OCI-M1 (cell line): ENCODE measurements at places on chromosomes 12 and 14.

- no peak for DNase-seq
Observed at GRCh38 chr14:101845896-101846295, 84.4 kb downstream of the PPP2R5C start.

- no peak for DNase-seq
Observed at GRCh38 chr14:54792288-54792687, 110.3 kb downstream of the GCH1 start.

DNA sequence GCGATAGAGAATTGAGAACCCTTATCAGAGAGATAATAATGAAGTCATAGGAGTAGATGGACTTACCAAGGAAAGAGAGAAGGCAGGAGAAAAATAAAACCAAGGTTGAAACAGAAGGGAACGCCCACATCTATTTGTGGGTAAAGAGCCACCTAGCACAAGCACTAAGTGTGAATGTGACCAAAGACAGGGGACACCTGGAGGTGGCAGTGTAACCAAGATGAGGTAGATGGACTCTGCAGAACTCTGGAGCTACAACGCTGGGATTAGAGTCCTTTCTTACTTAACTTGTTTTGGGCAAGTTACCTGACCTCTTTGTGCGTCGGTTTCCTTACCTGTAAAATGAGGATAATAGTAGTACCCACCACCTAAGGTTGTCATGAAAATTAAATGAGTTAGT, 101.9 kb downstream of the SLC5A8 start:
- DNase-seq, result no peak

- DNase-seq, result no peak
Observed at GRCh38 chr14:92362781-92363235, 39.8 kb downstream of the SLC24A4 start.

DNA sequence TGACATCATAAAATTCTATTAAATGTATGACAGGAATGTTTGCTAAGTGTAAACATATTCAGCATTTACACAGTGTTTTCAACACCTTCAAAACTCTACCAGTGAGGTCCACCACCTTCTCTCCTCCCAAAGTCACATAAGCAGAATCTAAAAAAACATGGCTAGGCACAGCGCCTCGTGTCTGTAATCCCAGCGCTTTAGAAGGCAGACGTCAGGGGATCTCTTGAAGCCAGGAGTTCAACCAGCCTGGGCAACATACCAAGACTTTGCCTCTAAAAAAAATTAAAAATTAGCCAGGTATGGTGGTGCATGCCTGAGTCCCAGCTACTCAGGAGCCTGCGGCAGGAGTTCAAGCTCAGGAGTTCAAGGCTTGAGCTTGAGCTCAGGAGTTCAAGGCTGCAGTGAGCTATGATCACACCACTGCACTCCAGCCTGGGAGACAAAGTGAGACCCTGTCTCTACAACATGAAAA, 30.0 kb downstream of the NUMB start:
- no peak for DNase-seq

DNA sequence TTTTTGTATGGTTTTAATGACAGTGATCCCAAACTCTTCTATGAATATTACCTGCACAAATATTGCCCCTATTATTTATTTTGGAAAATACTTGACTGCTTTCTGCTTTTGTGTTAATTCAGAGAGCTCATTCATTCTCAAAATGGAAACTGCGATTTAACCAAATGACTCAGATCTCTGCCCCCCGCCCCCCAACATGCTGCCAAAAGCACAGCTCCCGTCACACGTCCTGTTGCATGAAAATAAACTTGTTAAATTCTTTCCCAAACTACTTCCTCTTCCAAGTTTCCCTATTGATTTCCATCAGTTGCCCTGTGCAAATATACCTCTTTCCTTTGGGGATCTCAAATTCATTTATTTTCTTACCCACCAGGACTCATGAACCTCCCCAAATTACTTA, 18.0 kb upstream of the NRDE2 start:
- DNase-seq, result no peak

DNA sequence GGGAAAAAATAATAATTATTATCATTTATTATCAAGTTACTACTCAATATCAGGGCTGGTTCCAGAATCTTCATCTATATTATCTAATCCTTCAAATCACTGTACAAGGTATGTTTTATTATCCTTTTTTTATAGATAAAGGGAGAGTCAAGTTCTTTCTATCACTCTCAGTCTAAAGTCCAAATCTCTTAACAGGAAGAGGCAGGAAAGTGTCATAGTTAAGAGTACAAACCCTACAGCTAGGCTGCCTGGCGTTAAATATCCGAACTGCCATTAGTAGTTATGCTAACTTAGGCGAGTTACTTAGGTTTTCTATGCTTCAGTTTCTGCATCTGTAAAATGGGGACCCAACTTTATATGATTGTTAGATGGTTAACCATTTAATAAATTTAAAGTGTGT, 99.4 kb upstream of the CCDC91 start:
- no peak for DNase-seq

GRCh38 chr14:96509457-96510090, 7.4 kb downstream of the PAPOLA start:
- DNase-seq, result no peak

DNA sequence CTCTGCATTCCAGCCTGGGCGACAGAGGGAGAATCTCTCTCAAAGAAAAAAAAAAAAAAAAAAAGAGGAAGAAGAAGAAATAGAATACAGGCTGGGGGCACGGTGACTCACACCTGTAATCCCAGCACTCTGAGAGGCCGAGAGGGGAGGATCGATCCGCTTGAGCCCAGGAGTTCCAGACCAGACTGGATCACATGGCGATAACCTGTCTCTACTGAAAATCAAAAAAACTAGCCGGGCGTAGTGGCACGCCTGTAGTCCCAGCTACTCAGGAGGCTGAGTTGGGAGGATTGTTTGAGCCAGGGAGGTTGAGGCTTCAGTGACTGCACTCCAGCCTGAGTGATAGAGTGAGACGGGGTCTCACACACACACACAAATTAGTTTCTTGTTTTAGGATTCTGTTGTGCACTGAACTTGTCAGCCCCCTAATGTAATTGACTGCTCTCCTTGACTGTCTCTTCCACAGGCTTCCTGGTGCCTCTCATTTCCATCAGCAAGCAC, 963 bp upstream of the TINF2 start:
- DNase-seq, result peak; percentile 86

DNA sequence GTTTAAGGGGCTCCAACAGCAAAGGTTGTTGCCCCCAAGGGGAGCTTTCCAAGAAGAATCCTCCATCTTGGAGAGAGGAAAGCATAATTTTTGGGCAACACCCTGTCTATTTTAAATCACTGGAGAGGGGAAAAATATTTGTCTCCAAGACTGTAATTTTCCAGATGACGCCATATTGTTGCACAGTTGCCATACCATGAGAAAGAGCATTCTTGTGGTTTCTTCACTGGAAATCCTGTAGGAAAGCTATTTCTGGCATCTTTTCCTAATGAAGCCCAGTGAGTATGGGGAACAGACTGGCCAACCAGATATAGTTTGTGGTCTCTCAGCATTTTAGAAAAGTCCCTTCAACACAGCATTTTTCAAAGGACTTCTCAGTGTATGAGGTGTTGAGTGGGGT, 88.1 kb upstream of the MANSC4 start:
- no peak for DNase-seq

GRCh38 chr12:132460571-132460970, 29.4 kb upstream of the FBRSL1 start:
- no peak for DNase-seq

DNA sequence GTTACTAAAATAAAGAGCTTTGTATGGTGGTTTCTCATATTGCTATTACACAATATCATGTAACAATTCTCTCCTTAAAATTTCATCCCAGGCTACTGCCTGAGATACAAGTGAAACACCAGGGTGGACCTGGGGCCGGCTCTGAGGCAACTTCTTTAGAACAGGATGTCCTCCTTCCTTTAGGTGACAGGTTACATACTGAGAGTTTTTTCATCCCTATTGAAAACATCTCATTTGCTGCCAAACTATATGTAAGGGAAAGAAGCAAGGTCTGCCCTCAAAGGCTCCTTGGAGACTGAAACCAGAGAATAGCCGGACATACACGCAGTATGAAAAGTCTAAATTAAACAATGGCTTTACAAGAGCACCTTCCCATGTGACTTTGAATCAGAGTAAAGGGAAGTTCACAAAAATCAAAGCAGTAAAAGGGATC, 139.9 kb downstream of the DUSP6 start:
- DNase-seq, result peak; percentile 56

DNA sequence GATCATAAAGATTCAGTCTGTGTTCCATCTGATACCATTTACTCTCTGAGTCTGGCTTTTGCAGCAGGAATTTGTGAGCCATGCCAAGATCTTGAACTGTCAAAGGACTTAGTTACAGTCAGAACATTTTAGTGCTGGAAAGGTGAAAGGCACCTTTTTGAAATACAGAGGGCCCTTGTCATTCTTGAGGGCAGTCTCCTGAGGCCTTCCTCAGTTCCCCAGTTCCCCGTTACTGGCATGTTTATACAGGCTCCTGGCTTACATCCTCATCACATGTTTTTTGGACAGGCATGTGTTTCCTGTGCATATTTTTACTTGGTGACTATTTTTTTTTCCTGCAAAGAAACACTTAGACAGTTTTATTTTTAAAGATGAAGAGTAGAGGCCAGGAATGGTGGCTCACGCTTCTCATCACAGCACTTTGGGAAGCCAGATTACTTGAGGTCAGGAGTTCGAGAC, 21.0 kb downstream of the CFAP54 start:
- no peak for DNase-seq

- no peak for DNase-seq
Observed at GRCh38 chr12:89689306-89689705, 19.3 kb downstream of the ATP2B1 start.

GRCh38 chr14:29144621-29145020, 378.0 kb downstream of the FOXG1 start:
- DNase-seq, result no peak

- peak; percentile 36 for DNase-seq
Observed at GRCh38 chr14:19878029-19878642, 3.2 kb downstream of the OR4K2 start.

GRCh38 chr12:53502331-53502730, 1.2 kb downstream of the TARBP2 start:
- no peak for DNase-seq

DNA sequence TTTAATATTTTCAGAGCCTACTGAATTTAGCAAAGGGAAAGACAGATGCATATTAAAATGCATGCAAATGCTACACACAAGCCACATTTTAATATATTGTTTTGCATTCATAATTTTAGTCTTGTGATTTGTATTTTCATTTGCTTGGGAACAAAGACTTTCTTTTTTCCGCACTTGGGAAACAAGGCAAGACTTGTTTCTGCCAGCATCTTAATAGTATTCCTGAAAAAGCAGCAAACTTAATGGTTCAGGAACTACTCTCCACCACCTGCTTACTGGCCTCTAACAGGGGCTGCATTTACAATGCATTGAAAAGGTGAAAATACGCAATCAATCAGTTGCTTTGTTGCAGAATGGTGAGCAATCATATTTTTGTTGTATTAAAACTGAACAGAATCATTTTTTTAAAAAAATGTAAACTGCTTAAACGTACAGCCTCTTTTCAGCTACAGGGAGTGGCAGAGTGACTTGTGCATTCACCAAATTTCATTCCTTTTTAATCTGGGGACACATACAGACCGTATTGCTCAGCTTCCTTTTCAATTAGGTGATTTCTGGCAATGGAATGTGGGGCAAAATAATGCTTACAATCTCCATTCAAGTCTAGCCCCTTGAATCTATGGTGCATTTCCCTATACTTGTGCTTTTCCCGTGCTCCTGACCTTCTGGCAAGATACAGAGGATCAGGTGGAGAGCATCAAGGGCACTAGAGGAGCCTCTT, 144.1 kb upstream of the BTG1 start:
- no peak for DNase-seq

GRCh38 chr12:70154960-70155589, 88.2 kb upstream of the CNOT2 start:
- peak; percentile 67 for DNase-seq

DNA sequence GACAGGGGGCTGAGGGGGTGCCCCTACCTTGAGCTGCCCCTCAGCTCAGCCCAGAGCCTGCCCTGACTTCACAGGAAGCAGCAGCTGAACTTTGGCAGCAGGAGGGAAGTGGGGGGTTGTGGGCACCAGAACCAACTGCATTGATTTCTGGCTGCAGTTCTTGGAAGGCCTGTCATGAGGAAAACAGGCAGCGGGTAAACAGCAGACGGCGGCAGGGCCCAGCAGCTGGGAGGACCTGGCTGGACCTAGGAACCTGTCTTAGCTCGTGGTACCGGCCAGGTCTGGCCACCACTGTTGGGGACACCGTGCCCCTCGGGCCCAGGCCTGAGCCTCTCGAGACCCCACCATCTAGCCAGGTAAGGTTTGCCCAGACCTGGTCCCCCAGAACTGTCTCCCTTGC, 154.2 kb upstream of the MYL2 start:
- DNase-seq, result no peak

DNA sequence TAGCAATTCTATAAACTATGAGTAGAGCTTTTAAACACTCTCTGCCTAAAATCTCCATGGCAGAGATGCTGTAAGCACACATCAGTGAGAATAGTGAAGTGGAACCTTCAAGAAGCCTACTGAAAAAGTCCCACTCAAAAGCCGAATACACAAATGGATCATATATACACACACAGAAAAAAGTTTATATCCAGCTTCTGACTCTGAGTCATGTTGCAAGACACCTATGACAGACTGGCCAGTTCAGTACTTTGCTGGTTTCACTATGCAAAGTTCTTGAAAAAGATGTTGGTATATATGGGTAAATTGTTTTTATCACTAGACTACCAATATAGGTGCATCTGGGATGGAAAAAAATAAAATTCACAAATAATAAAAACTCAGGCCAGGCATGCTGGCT, 126.1 kb downstream of the KCNK10 start:
- DNase-seq, result no peak

DNA sequence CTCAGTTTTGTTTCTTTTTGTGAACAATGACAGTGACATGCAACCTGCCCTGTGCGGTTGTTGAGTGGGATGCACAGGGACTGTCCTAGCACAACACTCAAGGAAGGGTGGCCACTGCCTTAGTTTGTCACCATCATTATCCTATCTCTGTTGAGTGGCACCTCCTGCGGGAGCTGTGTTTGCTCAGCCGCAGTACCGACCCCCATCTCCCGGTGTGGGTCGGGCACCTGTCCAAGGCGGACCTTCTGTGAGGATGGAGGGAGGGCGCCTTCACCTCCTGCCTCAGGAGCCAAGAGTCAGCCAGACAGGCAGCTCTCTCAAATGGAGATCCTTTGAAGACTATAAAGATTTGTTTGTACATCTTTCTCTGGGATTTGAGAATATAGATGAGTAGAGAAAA, 142.1 kb downstream of the TSPAN9 start:
- DNase-seq, result no peak

DNA sequence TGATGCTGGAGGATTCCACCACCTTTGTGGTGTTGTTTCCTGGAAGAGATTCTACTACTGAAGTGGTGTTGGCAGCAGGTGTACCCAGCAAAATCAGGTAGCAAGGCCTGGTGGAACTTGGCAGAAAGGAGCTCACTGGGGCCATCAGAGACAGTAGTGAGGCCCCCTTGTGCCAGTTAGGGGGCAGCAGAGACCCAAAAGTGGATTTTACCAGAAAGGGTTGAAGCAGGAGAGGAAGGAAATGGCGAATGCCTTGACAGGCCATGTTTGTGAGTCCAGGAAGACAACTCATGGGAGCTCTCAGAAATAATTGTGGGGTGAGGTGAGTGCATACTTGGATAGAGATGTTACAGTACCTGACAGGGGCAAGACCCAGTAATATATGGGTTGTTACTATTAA, 137.7 kb upstream of the FGD4 start:
- peak; percentile 22 for DNase-seq
